Foreskin keratinocyte (primary cell): ENCODE measurements at places on chromosomes 6 and 20.

GRCh38 chr20:36175016-36175415 is 20.5 kb downstream of the EPB41L1 start:
- DNase-seq: no peak

- no peak for DNase-seq
Observed at GRCh38 chr20:38997622-38998021, 35.5 kb downstream of the DHX35 start.

DNA sequence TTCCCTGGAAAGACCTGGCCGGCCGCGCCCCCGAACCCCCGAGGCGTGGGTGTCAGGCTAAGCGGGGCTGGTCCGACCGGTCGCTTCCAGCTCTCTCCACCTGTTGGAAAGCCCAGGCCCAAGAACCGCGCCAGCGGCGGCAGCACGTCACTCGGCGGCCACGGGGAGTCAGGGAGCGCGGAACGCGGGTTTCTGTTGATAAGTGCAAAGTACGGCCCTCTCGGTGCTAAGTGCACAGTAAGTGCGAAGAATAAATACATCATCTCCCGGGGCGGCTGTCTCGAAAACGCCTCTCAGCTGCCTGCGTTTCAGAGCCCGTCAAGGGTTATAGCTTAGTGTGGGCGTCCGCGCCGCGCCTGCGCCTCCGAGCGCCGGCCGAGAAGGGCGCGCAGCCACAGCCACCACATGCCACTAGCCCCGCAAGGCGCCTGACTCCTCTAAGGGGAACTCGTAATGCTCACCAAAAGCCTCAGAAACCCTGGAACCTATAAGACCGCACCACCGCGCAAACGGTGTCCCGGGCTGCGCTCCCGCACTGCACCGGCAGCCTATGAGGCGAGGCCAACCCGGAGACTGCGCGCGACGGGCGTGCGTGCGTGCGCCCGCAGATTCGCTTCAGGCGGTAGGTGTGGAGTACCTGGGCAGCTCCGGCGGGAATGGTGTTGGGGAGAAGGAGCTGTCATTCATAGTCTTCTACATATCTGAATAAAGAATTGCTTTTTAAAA is 9.2 kb upstream of the TBX18 start:
- DNase-seq: no peak

- DNase-seq: no peak
Observed at GRCh38 chr20:48928832-48929725, 7.6 kb downstream of the ARFGEF2 start.

GRCh38 chr6:153787341-153787606 is 251.8 kb upstream of the OPRM1 start:
- DNase-seq: no peak

GRCh38 chr20:38320221-38320620 is 16.3 kb downstream of the BPI start:
- no peak for DNase-seq

- no peak for DNase-seq
Observed at GRCh38 chr6:75044846-75045245, 161.0 kb downstream of the COL12A1 start.
